ENCODE measurements at places on chromosomes 2 and 18. TPM values are rescaled to one million over a fixed set of nuclear protein-coding genes. Genes with fewer than 3 reads are reported as not detected.

DNA sequence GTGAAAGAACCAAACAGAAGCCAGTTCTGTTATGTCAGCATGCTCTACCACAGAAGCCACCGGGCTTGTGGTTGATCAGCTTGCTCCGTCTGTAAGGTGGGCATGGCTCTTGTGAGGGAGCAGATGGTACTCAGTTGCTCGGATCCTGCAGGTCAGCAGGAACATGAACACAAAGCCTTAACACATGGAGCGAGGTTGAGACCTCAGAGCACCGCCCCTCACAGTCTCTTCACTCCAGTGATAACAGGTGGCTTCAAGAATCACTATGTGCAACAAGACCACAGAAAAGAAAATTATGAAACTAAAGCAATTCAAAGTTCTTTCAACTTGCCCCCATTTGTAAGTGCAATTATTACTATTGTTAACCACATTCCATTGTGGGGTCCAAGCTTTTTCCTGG, 72.1 kb downstream of the OSBPL6 start:
- DNase-seq, result no peak

DNAJC5G gene
- 18.1 TPM for total RNA-seq

DNA sequence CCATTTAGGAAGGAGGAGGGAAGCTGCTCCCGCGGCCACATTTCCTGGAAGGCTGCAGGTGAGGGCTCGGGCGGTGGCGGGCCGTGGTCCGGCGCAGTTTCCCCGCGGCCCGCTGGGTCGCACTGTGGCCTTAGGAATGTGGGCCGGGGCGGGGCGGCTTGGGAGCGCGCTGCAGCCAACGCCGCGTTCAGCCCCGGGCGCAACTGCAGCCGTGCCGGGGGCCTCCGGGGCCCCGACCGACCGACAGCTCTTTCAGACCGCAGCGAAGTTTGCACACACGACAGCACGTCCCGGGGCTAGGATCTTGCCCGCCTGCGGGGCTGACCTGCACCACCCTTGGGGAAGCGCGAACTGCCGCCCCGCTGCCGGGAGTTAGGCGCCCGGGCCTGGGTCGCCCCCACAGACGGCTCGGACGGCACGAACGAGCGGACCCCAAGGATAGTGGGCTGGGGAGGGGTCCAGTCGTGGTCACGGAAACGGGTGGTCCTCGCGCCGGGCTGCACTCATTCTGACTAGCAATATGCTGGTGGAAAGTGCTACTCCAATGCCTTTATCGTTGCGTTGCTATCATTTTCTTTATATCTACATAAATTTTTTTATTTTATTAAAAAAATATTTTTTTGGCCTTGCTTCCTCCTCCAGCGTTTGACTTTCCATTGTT, 69.9 kb upstream of the DLX2 start:
- no peak for DNase-seq

DNA sequence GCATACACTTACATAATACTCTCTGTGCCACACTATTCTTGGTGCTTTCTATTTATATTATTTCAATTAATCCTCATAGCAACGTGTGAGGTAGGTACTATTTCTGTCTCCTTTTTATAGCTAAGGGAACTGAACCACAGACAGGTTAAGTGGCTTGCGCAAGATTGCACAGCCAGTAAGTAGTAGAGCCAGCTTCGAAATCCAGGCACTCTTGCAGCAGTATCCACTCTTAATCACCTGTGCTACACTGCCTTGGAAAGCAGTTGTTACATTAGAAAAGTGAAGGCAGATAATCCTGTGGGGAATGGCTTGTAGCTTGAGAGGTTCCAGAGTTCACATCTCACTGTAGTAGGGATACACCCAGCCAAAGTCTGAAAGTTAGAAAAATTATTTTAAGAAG, 198.3 kb downstream of the LDLRAD4 start:
- DNase-seq, result no peak

ATP6V1C2 gene
- total RNA-seq, result not detected

DNA sequence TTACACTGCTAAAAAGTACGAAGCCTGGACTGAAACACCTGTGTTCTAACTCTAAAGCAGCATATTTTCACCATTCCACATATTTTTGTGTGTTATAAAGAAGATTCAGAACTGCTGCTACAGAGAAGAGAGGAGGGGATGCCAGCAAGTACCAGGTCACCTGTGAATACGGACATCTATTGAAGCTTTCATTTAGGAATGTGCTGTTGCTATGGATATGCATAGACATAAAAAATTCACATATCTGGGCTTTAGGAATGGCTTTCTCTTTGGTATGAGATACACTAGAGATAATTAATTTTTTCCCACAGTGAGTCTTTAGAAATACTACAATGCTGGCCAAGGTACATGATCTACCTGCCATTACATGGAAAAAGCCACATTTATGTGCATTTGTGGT, 238.5 kb downstream of the WDR7 start:
- DNase-seq, result no peak

GRCh38 chr2:58925676-58926081, 684.6 kb upstream of the FANCL start:
- DNase-seq, result no peak

ELOA2 gene
- not detected for total RNA-seq

DNA sequence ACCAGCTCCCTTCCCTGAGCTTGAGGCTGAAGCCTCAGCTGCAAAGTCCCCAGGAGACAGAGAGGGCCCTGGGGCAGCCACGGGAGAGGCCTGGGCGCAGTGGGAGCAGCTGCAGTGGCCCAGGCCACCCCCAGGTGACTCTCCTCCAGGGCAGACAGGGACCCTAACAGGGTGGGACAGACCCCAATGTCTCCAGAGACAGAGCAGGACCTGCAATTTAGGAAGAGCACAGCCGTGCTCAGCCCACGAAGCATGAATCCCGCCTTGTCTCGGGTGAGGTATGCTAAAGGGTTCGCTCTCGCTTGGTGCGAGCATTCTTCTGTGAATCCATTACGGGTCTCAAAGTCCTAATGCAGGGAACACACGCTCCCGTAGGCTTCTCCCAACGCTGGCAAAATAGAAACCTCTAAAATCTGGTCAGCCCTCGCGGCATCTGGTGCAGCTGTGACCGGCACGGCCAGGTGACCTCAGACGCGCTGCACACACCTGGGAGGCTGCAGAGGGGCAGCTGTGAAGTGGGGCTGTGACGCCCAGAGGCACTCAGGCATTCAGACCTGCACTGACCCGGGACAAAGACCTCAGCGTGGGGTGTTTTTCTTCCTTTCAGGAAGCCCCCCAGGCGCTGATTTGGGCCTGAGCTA, 12.6 kb downstream of the MBP start:
- peak; percentile 39 for DNase-seq

MAL gene
- total RNA-seq, result not detected

SLC5A7 gene
- not detected for total RNA-seq

KCNIP3 gene
- total RNA-seq, result not detected

PPP1CB gene
- total RNA-seq, result 127 TPM

RIT2 gene
- total RNA-seq, result not detected

GRCh38 chr2:23645230-23645808, 260.3 kb downstream of the KLHL29 start:
- DNase-seq, result no peak

- DNase-seq, result no peak
These were observed 239.4 kb upstream of the SKOR2 start for GRCh38 chr18:47490882-47491281.

GRCh38 chr2:130251535-130251872, 53.3 kb upstream of the TUBA3E start:
- no peak for DNase-seq

- no peak for DNase-seq
These were observed 972.3 kb upstream of the DDX18 start for GRCh38 chr2:116842164-116842563.

GRCh38 chr2:143422681-143423080, 293.5 kb downstream of the ARHGAP15 start:
- no peak for DNase-seq

DNA sequence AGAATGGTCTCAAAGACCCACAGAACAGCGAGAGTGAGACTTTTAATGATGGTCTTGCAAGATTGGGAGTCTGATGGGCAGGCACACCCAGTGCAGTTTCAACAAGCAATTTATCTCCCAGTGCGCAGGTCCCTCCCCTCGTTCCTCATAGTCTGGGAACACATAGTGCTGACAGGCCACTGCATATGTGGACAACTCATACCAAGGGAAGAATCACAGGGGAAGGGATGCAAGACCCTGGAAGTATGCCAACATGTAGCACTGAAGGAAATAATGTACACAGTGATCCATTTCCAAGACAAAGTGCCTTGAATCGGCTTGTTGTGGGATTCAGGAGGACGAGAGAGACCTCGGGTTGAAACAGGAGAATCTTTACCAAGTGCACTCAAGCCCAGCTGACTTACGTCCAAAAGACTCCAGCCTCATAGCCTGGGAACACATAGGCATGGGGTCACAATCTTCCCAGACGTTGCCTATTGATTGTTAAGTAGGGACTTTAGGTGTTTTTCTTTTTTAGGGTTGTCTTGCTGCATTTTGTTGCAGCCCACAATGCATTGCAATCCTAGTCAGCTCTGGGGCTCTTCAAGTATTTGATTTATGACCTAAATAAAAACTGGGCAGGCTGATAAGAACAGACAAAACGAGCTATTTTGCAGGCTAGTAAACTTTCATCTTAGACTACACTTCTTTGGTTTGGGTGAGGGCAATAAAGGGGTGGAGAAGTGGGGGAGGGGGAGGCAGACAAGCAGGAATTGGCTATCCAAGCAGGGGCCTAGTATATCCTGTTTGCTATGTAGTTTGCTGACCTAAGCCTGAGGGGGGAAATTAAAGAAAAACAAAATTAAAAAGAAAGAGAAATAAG, 24.7 kb upstream of the SERPINB5 start:
- no peak for DNase-seq

- peak; percentile 9 for DNase-seq
These were observed 46.6 kb downstream of the KCMF1 start for GRCh38 chr2:85017411-85018048.

CBLN2 gene
- total RNA-seq, result not detected

DNA sequence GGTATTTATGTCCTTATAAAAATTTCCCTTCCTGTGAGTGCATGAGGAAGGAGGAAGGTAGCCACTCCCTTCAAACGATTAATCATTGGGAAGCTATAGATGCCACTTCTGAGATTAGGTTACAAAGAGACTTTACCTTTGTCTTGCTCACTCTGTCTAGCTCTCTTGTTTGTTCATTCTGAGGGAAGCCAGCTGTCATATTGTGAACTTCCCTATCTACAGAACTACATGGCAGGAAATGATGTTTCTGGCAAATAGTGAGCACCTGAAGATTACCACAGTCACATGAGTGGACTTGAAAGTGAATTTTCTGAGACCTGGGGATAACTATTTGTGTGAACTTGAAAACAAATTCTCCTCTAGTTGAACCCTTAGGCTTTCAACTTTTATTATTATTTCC, 776.8 kb downstream of the CCDC85A start:
- DNase-seq, result no peak

CD28 gene
- total RNA-seq, result 44.6 TPM

DNA sequence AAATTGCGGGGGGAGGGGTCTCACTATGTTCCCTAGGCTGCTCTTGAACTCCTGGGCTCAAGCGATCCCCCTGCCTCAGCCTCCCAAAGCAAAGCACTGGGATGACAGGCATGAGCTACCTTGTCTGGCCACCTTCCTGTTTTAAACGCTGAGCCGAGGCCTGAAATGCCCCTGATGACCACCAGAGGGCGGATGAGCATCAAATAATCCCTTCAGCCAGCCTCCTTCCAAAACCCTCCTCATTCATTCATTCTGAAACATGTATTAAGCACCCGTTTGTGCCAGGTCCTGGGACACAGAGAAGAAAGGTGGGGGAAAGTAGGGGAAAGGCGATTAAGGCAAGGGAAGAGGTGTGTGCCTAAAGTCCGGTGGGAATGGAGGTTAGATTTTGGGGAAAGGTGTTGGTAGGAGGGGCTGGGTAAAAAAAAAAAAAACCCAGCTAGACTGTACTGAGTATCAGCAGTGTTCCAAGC, 30.7 kb upstream of the PTMA start:
- peak; percentile 91 for DNase-seq

DNA sequence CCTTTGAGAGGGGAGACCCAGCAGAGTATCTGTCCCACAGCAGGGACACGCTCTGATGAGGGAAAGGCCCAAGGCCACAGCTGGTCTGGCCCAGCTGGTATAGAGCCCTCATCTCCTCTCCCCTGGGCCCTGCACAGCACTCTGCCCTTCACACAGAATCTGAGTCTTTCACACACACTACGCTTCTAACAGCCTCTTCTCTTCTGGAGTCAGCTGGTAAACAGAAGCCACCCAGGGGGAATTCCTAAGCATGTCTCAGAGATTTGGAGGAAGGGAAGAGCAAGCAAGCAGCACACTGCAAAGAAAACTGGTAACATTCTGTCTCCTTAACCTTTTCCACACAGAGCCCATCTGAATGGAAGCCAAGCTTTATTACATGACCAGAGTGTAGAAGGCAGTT, 121.1 kb upstream of the ACAA2 start:
- DNase-seq, result no peak

DNA sequence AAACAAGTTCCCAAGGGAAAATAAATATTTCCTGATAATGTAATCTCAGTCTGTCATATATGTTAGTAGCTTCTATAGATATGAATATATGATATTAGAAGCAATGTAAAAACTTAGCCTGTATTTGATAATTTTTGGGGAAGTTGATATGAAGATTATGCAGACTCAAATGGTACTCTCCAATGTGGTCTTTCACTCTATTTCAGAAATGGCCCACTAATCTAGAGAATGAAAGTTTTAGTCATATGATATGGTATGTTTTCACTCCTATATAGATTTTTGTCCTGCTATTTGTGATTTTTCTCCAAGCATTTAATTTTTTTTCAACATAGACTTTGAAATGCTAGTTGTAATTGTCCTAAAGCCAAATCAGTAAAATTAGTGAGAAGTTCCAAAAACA, 236.7 kb upstream of the BOD1L2 start:
- no peak for DNase-seq

GRCh38 chr2:85242321-85242720, 85.5 kb downstream of the TGOLN2 start:
- DNase-seq, result no peak

GKN1 gene
- total RNA-seq, result not detected

EDAR gene
- not detected for total RNA-seq

All from OCI-LY7 (cell line).